Nephron progenitor cell (in vitro differentiated cells): ENCODE measurements at places on chromosomes 6 and 20.

GRCh38 chr20:44154521-44155001 is 32.4 kb downstream of the JPH2 start:
- no peak overlapping the region for H3K27ac ChIP-seq
- H3K4me3 ChIP-seq = no peak overlapping the region
- H3K27me3 ChIP-seq = no peaks in the 10 kb centered on the region
- DNase-seq = no peak

DNA sequence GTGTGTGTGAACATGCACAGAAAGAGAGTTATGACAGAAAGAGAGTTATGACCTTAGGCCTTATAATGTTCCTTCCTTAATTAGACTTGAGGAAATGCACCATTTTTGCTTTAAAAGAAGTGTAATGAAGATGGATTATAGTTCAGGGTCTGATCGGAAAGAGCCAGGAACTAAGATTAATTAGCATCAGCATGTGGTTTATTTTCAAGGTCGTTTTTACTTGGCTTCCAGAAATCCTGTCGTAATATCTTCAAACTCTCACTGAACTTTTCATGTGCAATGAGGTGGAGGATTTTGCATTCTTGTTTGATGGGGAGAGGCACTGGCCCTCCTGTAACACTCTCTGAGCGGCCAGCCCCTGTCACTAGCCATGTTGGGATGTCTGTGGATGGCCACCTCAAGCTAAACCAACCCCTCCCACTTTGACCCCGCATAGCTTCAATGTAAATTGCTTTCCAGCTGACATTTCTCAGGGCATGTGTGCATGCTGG is 116.8 kb downstream of the CDC5L start:
- no peak for DNase-seq
- H3K27ac ChIP-seq = no peak overlapping the region
- no peaks in the 10 kb centered on the region for H3K4me1 ChIP-seq
- H3K27me3 ChIP-seq = peaks cover 14% of the 10 kb centered on the region

GRCh38 chr20:58624687-58625086 is 26.4 kb upstream of the STX16 start:
- H3K36me3 ChIP-seq = no peaks in the 10 kb centered on the region
- no peak overlapping the region for H3K27ac ChIP-seq
- H3K4me1 ChIP-seq = peaks cover 10% of the 10 kb centered on the region
- peaks cover 22% of the 10 kb centered on the region for H3K27me3 ChIP-seq
- no peak for DNase-seq

GRCh38 chr6:7624796-7625710 is 35.1 kb downstream of the SNRNP48 start:
- H3K4me1 ChIP-seq = peaks cover 5% of the 10 kb centered on the region
- no peak for DNase-seq
- H3K36me3 ChIP-seq = no peaks in the 10 kb centered on the region
- H3K27ac ChIP-seq = no peak overlapping the region
- no peak overlapping the region for H3K4me3 ChIP-seq
- H3K27me3 ChIP-seq = peaks cover 16% of the 10 kb centered on the region

- DNase-seq = no peak
- H3K27me3 ChIP-seq = peaks cover 5% of the 10 kb centered on the region
- no peaks in the 10 kb centered on the region for H3K36me3 ChIP-seq
Observed at GRCh38 chr20:54228841-54229240, 21.0 kb downstream of the PFDN4 start.

DNA sequence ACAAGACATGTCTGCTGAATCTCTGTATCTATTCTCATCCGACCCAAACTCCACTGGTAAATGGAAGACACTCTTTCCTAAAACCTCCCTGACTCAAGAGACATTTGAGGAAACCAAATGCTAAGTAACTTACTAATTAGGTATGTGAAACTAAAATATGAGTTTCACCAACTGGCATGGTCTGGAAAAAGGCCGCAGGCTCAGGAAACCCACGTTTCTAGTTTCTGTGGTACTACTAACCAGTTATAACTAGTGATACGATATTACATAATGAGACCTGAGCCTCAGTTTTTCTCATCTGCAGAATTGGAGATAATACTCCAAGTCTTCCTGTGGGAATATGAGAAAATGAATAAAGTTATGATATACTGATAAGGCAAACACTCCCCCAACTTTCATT is 39.9 kb downstream of the ZNF391 start:
- no peak overlapping the region for H3K4me3 ChIP-seq
- H3K27me3 ChIP-seq = peaks cover 14% of the 10 kb centered on the region
- no peak for DNase-seq
- H3K27ac ChIP-seq = no peak overlapping the region
- H3K4me1 ChIP-seq = no peaks in the 10 kb centered on the region

DNA sequence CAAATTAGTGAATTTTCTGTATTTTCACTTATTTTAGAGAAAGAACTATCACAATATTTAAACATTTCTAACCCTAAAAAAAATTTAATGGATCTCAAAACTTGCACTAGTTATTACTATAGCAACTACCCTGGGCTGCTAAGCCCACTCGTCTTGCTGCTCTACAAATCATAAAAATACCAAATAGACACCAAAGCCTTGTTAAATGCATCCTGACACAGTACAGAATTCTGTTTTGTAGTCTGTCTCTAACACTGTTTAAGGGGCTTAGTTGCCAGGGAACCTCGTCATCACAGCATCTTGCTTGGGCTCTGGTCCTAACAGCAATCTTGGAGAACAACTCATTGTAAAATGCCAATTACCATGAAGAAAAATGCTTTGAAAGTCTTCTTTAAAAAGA is 56.9 kb upstream of the MBOAT1 start:
- H3K27me3 ChIP-seq = peaks cover 7% of the 10 kb centered on the region
- no peak for DNase-seq
- H3K4me1 ChIP-seq = peaks cover 9% of the 10 kb centered on the region
- no peaks in the 10 kb centered on the region for H3K36me3 ChIP-seq
- H3K27ac ChIP-seq = no peak overlapping the region

GRCh38 chr6:85044361-85044760 is 280.0 kb upstream of the TBX18 start:
- H3K27me3 ChIP-seq = peaks cover 3% of the 10 kb centered on the region
- no peak overlapping the region for H3K27ac ChIP-seq
- no peak for DNase-seq
- no peaks in the 10 kb centered on the region for H3K36me3 ChIP-seq
- H3K4me3 ChIP-seq = no peak overlapping the region

- H3K27me3 ChIP-seq = peaks cover 15% of the 10 kb centered on the region
- H3K27ac ChIP-seq = no peak overlapping the region
- no peak for DNase-seq
- peaks cover 3% of the 10 kb centered on the region for H3K4me1 ChIP-seq
Observed at GRCh38 chr6:7640607-7641577, 50.9 kb downstream of the SNRNP48 start.

- H3K36me3 ChIP-seq = no peaks in the 10 kb centered on the region
- no peak for DNase-seq
- peaks cover 29% of the 10 kb centered on the region for H3K27me3 ChIP-seq
- H3K27ac ChIP-seq = no peak overlapping the region
Observed at GRCh38 chr6:150175586-150176151, 32.8 kb downstream of the PPP1R14C start.

DNA sequence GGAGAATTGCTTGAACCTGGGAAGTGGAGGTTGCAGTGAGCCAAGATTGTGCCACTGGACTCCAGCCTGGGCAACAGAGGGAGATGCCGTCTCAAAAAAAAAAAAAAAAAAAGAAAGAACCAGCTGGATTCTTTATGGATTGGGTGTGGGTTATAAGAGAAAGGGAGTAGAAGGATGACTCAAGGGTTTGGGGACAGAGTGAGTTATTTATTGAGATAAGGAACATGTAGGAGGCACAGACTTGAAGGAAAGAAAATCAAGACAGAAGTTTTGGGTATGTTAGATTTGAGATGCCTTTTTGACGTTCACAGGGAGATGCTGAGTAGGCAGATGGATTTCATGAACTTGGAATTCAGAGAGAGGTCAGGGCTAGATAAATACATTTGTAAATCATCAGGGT is 47.6 kb downstream of the KIZ start:
- H3K27me3 ChIP-seq = peaks cover 9% of the 10 kb centered on the region
- H3K4me1 ChIP-seq = peaks cover 30% of the 10 kb centered on the region
- DNase-seq = no peak
- H3K36me3 ChIP-seq = peaks cover 38% of the 10 kb centered on the region

- H3K4me1 ChIP-seq = no peaks in the 10 kb centered on the region
- no peaks in the 10 kb centered on the region for H3K27me3 ChIP-seq
- no peak for DNase-seq
- no peak overlapping the region for H3K4me3 ChIP-seq
Observed at GRCh38 chr6:54138795-54139194, 27.6 kb downstream of the MLIP start.

GRCh38 chr20:34915131-34915530 is 38.7 kb downstream of the ACSS2 start:
- H3K36me3 ChIP-seq = peaks cover 10% of the 10 kb centered on the region
- no peak for DNase-seq
- H3K4me3 ChIP-seq = no peak overlapping the region
- no peaks in the 10 kb centered on the region for H3K27me3 ChIP-seq
- no peaks in the 10 kb centered on the region for H3K4me1 ChIP-seq
